Stimulated activated CD4-positive, alpha-beta T cell treated with anti-CD3 and anti-CD28 coated beads, TNF-alpha, amount 100 ng/mL, for 48 hours (primary cell): ENCODE measurements at places on chromosomes 1 and 21.

GRCh38 chr1:183907070-183907469, 102.2 kb downstream of the RGL1 start:
- DNase-seq: no peak

GRCh38 chr1:37234941-37235418, 200.7 kb upstream of the GRIK3 start:
- DNase-seq: no peak

- DNase-seq: no peak
These were observed 4.3 kb upstream of the MX2 start for GRCh38 chr21:41357546-41357945.

DNA sequence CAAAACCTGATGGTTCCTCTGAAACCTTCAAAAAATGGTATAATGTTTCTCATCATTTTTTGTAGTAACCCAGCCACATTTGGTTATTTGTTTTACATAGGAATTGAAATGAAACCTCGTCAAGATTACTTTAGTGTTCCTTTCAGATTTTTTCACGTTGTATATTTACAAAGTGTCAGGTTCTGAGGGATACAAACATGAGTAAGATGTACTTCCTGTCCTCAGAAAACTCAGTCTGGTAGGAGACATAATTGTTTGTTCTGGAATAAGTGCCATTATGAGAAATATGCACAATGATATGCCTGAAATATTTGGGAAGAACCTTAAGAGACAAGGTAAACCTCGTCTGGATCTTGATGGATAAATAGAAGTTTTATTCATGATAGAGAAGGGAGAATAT, 145.5 kb downstream of the USP25 start:
- no peak for DNase-seq

DNA sequence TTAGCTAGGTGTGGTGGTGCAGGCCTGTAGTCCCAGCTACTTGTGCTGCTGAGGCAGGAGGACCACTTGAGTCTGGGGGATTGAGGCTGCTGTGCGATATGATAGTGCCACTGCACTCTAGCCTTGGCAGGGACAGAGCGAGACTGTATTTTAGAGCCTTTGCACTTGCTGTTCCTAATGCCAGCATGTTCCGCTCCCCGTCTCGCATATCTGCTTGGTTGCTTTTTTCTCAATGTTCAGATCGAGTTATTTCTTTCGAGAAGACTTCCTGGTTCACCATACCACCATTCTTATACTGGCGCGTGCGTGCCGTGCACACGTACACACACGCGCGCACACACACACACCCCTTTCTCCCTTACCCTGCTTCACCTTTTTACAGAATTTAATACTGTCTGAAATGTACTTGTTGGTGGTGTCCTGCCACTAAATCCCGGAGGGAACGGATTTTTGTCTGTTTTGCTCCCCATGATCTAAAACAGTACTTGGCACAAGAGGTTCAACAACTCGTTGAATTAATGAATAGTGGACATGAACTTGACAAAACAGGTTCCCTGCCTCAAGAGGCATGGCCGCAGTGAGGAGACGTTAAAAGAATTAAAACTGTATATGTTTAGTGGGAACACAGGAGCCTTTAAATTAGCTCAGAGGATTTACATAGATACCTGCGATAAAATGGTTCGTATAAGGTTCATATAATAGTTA, 1.1 kb upstream of the RPRD2 start:
- DNase-seq: no peak

DNA sequence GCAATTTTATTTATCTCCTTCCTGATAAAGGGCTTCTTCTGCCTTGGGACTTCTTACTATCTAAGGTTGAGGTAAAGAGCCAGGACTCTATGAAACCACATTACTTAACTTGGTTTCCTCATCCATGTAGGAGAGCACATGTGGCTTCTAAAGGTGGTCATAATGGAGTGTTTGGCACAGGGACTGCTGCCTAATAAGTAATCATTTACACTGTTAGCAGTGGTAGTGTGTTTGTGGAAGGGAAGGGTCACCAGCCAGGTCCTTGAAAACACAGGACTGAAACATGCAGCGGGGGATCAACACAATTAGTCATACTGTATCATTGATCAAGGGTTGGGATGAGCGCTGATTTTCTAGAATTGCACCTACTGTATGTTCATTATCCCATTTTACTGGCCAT, 59.6 kb downstream of the UCK2 start:
- DNase-seq: no peak

DNA sequence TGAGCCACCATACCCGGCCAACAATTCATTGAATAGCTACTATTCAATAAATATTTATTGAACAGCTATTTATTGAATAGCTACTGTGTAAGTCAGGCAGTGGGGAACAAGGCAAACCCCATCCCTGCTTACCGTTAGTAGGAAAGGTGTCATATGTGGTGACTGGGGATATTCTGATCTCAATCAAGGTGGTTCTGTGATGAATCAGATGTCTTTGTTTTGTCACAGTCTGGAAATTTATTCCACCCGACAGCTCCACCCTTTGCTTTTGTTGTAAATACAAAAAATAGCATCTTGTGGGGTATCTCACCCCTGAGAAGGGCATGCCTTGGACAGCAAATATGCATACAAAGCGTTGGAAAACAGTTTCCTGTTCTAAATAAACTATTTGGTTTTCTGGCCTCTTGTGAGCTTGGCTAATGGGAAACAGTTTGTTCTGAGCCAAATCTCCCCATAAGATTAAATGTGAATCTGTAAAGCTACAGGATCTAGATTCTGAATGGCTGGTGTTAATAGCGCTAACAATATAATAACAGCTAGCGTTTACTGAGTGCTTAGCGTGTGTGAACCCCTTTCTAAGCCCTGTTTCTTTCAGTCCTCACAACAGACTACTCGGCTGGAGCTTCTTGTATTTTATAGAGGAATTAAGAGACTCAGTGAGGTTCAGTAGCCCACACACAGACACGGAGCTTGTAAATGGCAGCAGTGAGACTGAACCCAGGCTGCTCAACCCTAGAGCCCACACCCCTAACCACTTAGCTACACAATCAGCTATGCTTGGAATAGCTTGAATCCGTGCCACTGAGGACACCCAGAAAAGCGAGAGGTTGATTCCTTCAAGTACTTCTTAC, 5.5 kb downstream of the PDPN start:
- DNase-seq: no peak

DNA sequence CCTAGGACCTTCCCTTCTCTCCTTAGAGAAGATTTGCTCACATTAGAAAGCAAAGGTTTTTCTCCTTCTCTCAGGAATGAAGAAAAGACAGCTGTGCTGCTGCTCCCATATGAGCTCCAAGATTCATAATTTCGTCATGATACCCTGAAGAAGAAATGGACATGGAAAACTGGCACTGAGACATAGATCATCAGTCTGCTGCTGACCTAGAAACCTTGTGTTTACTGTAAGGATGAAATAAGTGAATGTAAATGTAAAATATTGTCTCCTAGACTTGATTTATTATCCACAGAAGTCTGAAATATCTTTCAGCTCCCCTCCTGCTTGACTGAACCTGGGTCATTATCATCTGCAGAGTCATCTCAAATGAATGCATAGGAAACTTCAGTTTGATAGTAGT, 77.9 kb downstream of the ZC3H11B start:
- DNase-seq: no peak

DNA sequence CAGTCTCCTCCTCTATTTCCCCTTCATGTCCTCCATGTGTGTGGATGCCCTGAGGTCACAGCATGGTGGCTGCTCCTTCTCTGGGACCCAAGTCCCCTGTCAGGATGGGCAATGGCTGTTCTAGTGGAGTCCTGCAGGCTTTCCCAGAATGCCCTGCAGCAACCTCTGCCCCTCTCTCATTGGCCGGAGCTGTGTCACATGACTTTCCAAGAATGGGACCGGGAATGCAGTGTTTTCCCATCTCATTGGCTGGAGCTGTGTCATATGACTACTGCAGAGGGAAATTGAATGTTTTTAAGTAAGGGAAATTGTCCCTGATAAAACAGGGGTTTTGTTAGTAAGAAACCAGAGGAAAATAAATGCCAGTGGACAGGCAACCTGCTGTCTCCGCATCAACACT, 365.9 kb downstream of the PTPRU start:
- no peak for DNase-seq

DNA sequence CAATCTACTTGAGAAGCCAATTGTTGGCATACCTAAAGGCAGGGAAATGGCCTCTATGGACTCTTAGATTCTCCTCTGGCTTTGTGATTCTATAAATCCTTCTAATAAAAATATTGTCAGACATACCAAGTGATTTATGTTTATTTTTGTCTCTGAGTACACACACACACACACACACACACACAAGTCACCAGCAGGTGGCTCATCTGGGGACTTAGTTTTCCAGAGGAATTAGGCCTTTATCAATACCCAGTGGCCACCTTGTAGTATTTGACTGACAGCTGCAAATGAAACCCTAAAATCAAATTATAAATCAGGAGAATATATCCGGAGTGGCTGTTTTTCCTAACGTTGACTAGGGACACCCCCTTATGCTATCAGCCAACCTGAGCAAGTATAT, 258.5 kb downstream of the BRINP2 start:
- DNase-seq: no peak

DNA sequence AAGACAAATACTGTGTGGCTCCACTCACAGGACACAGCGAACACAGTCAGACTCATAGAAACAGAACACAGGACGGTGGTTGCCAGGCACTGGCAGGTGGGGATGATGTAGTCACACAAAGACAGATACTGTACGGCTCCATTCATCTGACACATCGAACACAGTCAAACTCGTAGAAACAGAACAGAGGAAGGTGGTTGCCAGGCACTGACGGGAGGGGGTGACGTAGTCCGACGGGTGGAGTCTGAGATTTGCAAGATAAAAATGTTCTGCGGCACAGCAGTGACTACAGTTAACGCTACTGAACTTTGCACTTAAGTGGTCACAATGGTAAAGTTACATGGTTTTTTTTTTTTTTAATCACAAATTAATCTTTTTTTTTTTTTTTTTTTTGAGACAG, 18.7 kb downstream of the C21orf58 start:
- DNase-seq: no peak

GRCh38 chr21:17598437-17598836, 14.3 kb downstream of the BTG3 start:
- DNase-seq: no peak

DNA sequence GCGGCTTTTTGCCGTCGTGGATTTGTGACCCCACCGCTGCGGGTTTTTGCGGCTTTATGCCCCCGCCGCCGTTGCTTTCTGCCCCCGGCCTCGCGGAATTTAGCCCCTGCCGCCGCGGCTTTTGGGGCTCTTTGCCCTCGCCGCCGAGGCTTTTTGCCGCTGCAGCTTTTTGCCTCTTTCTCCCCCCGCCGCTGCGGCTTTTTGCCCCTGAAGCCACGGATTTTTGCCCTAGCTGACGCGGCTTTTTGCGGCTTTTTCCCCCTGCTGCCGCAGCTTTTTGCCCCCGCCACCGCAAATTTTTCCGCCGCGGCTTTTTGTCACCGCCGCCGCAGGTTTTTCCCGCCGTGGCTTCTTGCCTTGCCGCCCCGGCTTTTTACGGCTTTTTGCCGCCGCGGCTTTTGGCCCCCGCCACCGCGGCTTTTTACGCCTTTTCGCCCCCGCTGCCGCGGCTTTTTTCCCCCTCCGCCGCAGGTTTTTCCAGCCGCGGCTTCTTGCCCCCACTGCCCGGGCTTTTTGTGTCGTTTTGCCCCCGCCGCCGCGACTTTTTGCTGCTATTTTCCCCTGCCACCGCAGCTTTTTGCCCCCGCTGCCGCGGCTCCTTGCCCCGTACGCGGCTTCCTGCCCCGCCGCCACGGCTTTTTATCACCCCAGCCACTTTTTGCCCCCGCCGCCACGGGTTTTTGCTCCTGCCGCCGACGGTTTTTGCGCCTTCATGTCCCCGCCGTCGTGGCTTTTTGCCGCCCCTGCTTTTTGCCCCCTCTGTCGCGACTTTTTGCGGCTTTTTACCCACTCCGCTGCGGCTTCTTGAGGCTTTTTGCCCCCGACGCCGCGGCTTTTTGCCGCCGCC, 3933.6 kb downstream of the SRGAP2C start:
- no peak for DNase-seq

DNA sequence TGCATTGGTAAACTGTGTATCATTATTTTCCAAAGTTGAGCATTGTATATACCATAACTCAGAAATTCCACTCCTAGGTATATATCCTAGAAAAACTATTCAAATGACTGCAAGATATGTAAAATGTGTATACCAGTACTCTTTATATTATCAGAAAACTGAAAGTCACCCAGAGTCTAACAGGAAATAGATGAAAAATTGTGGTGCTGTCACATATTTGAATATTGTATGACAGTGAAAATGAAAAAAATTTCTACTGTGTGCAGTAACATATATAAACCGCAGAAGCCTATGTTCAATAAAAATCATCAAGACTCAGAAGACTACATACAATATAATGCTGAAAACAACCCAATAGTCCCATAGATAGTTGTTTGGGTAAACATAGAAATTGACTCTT, 74.4 kb upstream of the LYPLAL1 start:
- DNase-seq: no peak

- DNase-seq: no peak
These were observed 1530.1 kb upstream of the TPTE start for GRCh38 chr21:8991088-8991907.

DNA sequence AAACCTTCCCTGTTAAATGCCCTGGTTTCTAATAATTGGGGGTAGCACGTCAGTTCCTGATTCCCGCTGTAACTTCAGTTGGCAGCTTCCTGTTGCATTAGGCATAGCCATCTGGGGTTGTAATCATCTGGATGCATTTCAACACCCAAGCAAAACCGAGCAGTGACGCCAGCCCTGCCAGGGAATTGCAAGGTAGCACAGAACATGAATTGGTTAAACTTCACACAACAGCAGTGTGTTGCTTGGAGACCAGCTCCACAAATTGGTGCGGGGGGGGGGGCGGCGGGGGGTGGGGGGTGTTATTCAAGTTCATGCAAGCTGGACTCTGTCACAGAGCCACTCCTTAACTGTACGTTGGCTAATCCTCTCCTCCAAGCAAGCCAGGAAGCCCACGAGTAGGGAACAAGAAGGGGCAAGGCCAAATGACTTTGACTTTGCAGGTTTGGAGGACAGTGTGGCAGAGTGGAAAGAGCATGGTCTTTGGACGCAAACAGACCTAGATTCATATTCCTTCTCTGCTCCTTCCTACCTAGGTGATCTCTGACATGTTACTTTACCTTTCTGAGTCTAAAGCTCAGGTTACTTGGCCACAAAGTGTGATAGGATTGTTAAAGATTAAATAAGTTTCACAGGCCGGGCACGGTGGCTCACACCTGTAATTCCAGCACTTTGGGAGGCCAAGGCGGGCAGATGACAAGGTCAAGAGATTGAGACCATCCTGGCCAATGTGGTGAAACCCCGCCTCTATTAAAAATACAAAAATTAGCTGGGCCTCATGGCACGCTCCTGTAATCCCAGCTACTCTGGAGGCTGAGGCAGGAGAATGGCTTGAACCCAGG, 4.7 kb downstream of the LAX1 start:
- DNase-seq: no peak

- no peak for DNase-seq
These were observed 76.8 kb downstream of the GLIS1 start for GRCh38 chr1:53662169-53662568.

- no peak for DNase-seq
These were observed 6.2 kb upstream of the CAMK1G start for GRCh38 chr1:209577346-209577745.

DNA sequence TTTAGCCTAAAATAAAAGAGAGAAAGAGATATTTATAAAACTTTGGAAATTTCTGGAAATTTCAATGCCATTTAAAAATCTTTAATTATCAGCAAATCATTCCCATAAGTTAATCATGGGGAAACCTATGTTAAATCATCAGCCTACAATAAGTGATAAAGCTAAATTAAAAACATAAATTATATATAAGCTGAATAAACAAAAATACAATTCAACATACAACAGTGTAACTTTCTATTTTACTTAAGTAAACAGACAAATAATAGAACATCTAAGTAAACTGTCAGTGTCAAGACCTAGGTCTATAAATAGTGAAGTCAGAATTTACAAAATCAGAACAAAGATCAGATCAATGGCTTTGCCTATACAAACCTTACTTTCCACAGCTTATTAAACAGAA, 57.5 kb downstream of the EPRS1 start:
- no peak for DNase-seq
